KBM-7 (cell line): ENCODE measurements at places on chromosomes 7 and 10.

- DNase-seq = no peak
These were observed 7.7 kb downstream of the HTR7 start for GRCh38 chr10:90849956-90850749.

DNA sequence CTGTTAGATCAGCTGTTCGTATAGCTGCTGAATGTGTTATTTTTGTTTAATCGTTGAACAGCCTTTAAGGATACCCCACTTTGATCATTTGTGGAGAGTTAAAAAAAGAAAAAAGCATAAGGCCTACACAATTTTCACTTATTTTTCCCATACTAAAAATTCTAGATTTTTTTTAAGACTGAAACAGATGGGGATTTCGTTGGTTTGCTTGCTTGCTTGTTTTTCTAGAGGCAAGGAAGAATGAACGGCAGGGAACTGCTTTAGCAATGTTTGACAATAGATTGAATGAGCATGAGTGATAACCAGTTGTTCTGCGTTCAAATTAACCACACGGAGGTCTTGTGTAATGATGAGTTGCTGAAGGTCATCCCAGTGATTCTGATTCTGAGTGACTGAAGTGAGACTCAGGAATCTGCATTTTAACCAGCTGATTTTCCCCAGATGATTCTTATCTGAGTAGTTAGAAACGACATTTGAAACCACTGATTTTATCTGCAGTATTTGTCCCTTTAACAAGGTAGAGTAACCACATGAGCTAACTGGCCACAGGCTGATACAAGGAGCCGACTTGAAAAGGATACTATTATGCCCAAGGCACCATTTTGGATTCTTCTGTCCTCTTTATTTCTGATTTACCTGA is 85.9 kb downstream of the GPR37 start:
- no peak for DNase-seq

DNA sequence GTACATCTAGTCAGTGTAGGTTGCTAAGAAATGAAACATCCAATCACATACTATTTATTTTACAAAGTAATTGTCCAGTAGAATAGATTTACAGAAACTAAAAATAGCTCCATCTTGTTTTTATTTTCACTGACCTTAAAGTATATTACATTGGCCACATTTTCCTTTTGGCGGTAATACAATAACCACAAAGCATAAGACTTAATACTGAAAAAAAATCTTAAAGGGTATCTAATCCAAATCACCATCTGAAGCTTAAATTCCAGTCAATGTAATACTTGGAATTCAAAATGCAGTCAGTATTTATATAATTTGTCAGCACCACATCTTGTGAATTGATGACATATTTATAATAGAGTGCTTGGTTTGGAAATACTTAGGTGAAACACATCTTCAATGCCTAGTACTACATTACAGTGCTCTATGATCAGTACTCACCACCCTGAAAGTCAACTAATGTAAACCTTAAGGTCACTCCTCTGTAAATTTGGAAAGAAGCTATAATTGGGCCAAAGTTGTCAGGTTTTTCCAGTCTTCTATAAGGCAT is 8.9 kb downstream of the ANKMY2 start:
- no peak for DNase-seq

- no peak for DNase-seq
These were observed 14.0 kb upstream of the CYP3A7 start for GRCh38 chr7:99748846-99749579.

DNA sequence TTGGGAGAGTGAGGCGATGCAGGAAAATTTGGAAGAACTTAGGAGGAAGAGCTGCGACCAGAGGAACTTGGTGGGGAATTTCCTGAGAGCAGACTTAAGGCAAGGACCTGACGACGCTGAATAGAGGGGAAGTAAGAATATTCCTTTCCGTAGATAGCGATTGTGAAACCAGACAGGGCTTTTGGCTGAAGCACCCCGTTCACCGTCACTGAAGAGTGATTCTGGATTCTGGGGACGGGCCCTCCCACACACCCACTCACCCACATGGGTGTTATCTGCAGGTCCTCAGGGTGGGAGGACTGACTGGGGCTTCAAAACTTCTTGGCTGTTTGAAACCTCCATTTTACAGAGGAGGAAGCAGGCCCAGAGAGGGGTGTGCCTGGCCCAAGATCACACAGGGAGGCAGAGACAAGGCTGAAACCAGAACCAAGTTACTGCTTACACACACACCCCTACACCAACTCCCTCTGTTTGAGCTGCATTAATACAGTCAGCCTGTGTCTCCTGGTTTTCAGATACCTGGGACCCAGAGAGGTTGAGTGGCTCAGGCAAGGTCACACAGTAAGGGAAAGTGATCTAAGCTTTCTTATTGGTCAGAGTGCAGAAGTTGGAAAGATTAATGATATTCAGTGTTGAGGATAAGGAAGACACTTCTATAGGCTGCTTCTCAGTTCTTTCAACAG is 37.2 kb upstream of the CDH23 start:
- peak; percentile 48 for DNase-seq

DNA sequence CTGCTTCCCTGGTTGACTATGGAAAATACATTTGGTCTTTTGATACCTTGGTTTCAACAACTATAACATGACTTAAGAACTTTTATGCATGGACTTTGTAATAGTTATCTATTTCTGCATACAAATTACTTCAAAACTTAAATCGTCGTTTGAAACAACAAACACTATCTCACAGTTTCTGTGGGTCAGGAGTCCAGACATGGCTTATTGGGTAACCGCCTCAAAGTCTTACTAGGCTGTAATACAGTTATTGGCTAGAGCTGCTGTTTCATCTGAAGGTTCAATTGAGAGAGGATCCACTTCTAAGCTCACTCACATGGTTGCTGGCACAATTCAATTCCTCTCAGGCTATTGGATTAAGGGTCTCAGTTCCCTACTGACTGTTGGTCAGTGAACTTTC is 135.1 kb downstream of the LYZL1 start:
- DNase-seq = no peak

GRCh38 chr7:81684514-81685269 is 85.2 kb downstream of the HGF start:
- peak; percentile 70 for DNase-seq

DNA sequence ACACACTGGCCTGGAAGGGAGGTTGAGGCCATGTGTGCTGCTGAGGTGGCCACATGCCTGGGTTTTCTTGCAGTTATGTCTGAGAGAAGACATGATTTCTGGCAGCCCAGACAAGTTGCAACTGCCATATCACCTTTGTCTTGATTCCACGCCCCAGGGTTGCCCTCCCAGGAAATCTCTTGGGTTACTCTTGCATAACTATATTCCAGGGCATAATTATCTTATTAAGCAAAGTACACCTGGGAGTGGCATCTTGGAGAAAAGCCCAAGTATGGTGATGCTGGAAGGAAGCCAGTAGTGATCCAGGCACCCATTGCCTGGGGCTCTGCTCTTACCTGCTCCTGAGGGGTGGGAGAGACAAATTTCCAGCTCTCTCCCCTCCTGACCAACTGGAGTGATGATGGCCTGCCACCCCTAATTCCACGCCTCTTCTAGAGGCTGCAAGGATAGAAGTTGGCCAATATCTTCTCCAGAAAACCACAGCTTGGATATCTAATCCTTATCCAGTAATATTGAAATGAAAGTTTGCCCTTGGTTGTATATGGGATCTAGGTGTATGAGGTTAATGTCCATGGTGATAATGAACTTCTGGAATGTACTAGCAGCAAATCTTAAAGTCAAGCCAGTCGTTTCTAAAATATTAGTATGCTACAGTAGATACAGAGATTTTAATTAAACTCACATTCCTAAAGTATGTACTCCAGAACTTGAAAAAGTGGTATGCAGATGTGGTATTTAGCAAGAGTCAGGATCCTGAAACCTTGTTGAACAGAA is 5.0 kb downstream of the AKR1B10 start:
- no peak for DNase-seq

DNA sequence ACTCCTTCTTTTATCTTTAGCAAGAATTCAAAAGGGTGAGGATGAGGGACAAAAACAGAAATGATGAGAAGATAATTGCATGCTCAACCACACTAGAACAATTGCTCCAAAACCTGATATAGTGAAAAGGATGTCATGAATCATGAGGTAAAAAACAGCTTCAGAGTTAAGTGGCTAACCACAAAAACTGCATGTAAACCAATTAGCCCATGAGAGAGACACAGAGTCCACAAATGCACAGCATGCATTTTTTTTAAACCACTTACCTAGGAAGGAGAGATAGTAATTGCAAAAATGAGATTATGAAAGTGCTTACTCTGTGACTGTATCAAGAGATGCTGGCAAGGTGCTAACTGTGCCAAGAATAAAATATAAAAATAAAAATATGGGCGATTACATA is 132.9 kb downstream of the MBL2 start:
- DNase-seq = no peak

DNA sequence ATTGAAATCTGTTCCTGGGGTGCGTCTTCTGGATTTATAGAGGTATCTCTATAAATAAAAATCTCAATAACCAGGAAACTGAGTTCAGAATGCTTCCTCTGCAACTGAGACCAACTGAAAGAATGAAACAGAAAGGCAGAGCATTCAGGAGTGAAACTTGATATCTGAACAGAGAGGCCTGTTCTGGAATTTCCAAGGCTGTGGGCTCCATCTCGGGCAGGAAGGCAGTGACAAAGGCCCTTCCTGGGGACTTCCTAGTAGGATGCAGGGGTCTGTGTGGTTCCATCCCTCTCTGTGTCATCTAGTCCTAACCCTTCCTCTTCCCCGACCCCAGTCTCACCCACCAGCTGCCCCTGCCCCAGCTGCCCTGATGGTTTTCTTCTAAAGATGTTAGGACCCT is 52.0 kb downstream of the JCAD start:
- no peak for DNase-seq

DNA sequence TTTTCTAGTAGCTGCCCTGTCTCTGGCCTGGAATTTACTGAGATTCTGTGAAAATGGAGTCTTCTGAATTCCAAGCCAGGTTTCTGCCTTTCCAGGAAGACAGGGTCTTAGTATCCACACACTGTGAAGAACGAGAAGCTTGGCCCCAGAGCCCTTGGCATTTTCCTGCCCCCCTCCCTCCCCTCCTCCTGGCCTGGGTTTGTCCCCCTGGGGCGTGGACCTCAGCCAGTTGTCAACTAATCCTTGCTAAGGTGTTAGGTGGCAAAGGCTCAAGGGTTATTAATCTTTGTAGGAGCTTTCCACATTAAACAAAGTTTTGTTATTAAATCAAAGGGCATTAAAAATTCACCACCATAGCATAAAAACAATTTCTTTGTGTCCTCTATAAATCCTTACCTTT is 329.5 kb downstream of the RNLS start:
- DNase-seq = no peak

DNA sequence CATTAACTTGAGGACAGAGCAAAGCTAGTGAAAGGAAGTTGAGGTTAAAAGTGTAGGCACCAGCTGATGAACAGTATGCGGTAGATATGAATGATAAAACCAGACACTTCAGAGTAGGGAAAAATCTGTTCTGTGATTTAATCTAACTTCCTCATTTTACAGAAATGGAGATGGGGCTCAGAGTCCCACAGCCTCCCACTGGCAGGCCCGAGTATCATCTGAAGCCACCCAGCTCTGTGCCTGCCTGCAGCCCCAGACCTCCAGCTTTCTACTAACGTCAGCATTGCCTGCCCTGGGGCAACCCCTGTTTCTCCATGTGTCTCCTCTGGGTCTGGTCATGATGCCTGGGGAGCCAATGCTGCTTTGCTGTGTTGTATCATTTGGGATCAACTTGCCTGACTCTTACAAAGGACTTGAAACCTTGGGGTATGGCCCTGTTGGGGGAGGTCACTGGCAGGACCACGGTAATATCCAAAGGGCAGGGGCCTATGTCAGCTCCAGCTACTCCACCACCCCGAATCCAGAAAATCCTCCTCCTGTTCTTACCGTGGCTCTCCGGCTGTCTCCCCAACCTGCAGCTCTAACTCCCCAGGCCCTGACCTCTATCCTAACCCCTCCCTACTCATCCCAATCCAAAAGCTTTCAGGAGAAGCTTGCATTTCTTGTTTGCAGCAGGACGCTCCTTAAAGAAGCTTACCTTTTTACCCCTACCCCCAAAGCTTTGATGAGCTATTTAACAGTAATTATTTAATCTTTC is 56.2 kb upstream of the NPY start:
- DNase-seq = peak; percentile 75

DNA sequence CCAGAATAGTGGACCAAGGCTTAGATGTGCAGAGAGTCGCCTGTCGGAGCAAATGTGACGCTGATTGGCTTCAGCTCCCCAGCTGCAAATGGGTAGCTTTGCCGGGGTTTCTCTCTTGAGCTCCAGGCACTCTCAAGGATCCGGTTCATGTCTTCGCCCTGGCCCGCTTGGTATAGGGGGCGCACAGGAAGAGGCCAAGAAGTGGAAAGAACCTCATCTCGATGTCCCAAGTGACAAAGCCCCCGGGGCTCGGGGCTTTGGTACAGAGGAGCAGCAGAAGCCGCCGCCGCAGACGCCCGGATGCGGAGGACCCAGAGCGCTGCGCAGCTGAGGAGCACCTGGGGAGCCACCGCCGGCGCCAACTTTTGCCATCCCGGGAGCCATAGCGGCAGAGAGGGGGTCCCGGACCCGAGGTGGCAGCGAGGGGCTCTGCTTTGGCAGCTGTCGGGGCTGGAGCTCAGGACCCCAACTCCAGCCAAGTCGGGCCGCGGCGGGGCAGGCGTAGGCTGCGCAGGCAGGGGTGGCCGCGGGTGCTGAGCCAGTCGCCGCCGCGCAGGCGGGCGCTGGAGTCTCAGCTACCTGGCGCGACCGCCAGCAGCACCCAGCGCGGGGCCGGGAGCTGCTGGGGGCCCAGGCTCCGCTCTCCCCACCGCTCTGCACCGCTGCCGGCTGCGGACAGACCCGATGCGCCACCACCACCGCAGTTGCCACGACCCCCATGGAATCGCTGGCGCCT is 466.6 kb downstream of the XPNPEP1 start:
- no peak for DNase-seq

GRCh38 chr10:63885156-63885555 is 364.0 kb downstream of the REEP3 start:
- DNase-seq = no peak

DNA sequence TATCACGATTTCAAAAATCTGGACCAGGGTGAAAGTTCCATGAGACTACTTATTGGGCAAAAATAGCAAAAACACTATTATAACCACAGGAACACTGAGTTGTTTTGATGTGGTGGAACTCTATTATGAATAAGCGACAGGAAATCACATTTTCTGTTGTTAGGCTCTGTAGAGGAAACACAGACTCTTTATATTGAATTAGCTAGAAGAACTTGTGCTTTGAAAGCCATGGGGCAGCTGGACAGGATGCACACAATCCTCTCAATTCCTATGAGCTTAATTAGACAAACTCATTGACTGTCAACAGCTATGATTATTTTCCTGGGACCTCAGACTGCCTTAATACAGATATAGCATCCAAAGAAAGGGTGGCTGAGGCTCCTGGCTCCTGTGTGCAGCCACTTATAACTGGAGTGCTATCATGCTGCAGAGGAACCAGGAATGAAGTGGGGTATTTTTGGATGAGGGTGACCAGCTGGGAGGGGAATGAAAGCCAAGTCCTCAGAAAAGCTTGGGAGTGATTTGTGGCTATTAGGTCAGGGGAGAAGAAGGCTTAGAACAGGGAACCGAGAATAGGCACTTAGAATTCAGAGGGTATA is 657.3 kb downstream of the TYW1 start:
- no peak for DNase-seq

GRCh38 chr7:28865601-28866144 is 92.5 kb downstream of the TRIL start:
- DNase-seq = no peak
